ENCODE measurements at places on chromosomes 6 and 20. TPM values are rescaled to one million over a fixed set of nuclear protein-coding genes. Genes with fewer than 3 reads are reported as not detected.

DNA sequence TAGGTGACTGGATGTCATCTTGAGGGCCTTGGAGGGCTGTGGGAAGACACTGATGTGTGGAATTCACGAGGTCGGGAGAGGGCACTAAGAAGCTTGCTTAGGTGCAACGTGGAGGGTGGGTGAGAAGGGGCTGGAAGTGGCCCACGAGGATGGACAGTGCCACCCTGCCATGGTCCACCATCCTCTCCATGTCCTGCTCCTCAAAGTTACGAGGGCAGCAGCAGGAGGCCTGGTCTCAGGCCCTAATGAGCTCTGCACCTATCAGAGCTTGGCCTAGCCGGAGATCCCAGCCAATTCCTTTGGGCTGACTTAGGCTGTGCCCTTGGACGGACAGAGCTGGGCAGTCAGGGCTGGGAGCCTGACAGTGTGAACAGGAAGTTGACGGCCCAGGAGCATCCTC lies 27.8 kb upstream of the SCRT2 start:
- no peak for DNase-seq

- DNase-seq, result no peak
Measured at GRCh38 chr6:40630488-40630887, 43.3 kb upstream of the LRFN2 start.

- no peak for DNase-seq
Measured at GRCh38 chr6:81575442-81575841, 177.0 kb downstream of the TENT5A start.

- no peak for DNase-seq
Measured at GRCh38 chr20:17872959-17873358, 95.6 kb downstream of the SNX5 start.

DNA sequence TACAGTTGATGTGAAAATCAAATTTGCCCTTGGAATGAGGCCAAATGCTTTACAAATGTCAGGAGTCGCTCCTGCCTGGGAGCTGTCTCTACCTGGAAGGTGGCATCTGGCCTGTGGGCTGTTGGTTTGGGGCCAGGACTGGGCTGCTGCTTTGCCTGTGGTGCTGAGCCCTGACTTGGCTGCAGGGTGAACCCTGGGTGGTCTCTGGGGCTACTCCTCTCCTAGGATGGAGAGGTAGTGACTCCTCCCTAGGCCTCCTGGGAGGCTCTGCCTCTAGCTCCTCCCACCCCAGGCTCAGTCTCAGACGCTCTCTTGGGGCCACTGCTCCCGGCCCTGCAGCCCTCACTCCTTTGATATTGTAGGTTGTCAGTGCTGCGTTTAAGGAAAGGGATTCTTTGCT lies 47.5 kb downstream of the EFCAB8 start:
- no peak for DNase-seq

GRCh38 chr20:59645271-59645670 lies 40.9 kb downstream of the PHACTR3 start:
- DNase-seq, result no peak

GRCh38 chr20:34887023-34887422 lies 10.6 kb downstream of the ACSS2 start:
- DNase-seq, result no peak

The SEMG1 gene
- total RNA-seq, result not detected
